Hair follicular keratinocyte (primary cell): ENCODE measurements at places on chromosomes 4 and X. TPM values are rescaled to one million over a fixed set of nuclear protein-coding genes. Genes with fewer than 3 reads are reported as not detected.

The DCAF8L2 gene
- not detected in 2 replicates for total RNA-seq

The MID2 gene
- total RNA-seq: 7.5 and 14.1 TPM in 2 replicates

The ASB9 gene
- total RNA-seq: 0.91 and 2.7 TPM in 2 replicates

The GPR34 gene
- total RNA-seq: not detected in 2 replicates

The ARX gene
- total RNA-seq: not detected in 2 replicates

The DCLK2 gene
- total RNA-seq: not detected in 2 replicates

The F8 gene
- total RNA-seq: 0.04 and 1.2 TPM in 2 replicates

The GYPB gene
- total RNA-seq: not detected in 2 replicates
